ENCODE measurements at places on chromosomes 5 and 9. TPM values are rescaled to one million over a fixed set of nuclear protein-coding genes. Genes with fewer than 3 reads are reported as not detected.
A peak's percentile ranks its signal among the peaks of the same experiment; 100 is the strongest.

COL27A1 gene
- 8.4 TPM for total RNA-seq

FOXI1 gene
- not detected for total RNA-seq

RETREG1 gene
- total RNA-seq: 156 TPM

DNA sequence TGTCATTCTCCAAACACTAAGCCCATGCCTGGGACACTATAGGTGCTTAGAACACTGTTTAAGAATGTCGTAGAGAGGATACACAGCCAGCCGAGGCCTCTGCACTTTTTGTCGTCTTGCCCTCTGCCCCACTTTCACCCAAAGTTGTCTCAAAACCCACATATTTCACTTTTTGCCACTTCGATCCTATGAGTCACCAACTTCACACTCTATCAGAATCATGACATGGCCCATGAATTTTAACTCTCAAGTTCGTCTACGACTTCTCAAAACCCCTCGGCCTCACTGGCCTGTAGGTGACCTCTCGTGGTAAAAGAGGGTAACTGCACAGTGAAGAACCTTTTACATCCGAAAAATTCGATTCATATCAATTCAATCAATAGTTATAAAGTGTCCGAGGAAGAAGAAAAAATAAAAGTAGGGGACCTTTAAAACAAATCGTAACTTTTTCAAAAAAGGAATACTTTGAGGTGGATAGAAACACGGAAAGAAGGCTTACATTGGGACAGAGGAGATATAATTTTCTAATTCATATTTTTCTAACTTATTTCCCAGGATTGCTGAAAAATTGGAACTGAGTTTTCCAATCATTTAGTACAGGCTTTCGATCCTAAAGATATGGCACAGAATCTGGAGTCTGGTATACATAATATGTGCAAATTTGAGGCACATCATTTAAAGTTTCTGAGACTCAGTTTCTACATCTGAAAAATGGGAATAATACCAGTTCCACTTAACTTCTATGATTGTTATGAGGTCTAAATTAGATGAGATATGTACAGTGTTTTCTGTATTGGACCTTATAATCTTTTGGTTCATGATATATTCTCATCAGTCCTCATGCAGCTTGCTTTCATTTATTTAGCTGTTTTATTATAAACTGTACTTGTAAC lies 122.6 kb downstream of the APBA1 start:
- peak; percentile 36 for DNase-seq

- DNase-seq: no peak
Measured at GRCh38 chr5:147687118-147687517, 95.4 kb downstream of the JAKMIP2 start.

SYK gene
- 9.5 TPM for total RNA-seq

DNA sequence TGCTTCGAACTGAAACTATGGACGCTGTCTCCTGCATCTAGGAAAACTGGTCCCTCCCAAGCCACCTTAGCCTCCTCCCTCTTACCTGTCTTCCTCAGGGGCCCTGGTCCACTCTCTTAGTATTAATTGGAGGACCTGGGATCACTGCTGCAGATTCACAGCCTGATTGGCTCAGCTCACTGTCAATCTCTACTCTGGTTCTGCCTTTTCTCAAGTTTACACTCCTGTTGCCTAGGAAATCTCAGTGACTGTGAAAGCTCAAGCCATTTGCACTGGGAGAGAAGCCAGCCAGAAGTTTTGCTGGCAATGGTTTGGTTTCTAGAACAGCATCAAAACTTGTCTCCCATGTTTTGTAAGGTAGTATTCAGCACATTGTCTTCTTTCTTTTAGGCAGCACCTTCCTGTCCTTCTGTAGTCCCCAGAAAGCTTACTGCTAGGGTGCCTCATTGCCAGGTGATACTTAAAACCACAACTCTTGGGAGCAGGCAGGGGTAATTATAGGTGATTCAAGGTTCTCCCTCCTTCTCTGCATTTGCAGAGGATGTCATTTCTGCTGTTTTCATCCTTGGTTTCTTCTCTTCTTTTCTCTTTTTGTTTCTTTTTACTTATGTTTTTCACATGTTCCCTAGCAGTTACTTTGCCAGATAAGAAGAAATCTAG lies at the start of gene CAPSL:
Gene CAPSL, minus strand, starts transcription at position 55 of the 660 bp plus-strand sequence. CDS start 17,502 bp downstream, outside the sequence.
- peak; percentile 45 for DNase-seq

- DNase-seq: no peak
Measured at GRCh38 chr9:137188086-137188489, 272 bp downstream of the ANAPC2 start.

GHR gene
- total RNA-seq: 20.7 TPM

DNA sequence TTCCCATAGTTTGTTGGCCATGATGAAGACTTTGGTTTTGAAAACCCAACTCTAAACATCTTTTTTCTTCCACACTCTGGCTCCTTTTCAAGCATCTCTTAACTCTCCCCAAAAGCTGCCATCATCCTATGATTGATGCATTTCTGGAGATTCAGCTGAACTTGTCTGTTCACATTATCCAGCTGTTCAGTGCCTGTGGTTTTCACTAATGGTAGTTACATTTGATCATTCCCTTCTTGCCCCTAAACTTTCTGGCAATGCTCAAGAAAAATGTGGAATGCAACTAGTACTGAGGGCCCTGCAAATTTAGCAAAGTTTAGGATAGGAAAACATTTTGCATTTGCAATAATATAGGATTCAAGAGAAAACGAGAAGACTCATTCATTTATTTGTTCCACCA lies 267.5 kb downstream of the ENC1 start:
- DNase-seq: no peak

GRCh38 chr5:168816661-168817060 lies 237.5 kb upstream of the PANK3 start:
- DNase-seq: no peak

- DNase-seq: no peak
Measured at GRCh38 chr9:85290019-85290418, 451.7 kb downstream of the AGTPBP1 start.

- DNase-seq: peak; percentile 83
Measured at GRCh38 chr9:134283111-134283515, 43.1 kb upstream of the RXRA start.

ACSL6 gene
- total RNA-seq: 1.7 TPM

TTC16 gene
- total RNA-seq: 0.06 TPM

BTNL8 gene
- not detected for total RNA-seq
